Transverse colon (tissue), 4 donors: ENCODE measurements at places on chromosomes 1 and 21. TPM values are rescaled to one million over a fixed set of nuclear protein-coding genes. Genes with fewer than 3 reads are reported as not detected.

- DNase-seq = peak; percentile 46
Observed at GRCh38 chr1:226181996-226182714, 4.4 kb downstream of the ACBD3 start.

DNA sequence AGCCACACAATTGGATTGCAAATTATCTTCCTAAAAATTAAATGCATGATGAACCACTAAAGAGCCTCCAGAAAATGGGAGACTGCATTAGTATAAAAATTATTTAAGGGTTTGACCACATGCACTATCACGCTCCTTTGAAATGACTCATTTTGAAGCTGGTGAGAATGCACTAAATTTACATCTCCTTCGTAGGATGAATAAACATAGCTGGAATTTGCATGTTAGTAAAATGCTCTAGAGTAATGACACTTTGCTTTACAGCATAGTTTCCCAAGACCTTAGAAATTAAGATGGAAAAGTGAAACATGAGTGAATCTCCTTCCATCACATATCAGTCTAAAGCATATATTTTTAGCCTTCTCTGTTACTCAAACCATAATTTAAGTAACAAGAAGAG lies 2.4 kb downstream of the PLPPR4 start:
- DNase-seq = no peak

DNA sequence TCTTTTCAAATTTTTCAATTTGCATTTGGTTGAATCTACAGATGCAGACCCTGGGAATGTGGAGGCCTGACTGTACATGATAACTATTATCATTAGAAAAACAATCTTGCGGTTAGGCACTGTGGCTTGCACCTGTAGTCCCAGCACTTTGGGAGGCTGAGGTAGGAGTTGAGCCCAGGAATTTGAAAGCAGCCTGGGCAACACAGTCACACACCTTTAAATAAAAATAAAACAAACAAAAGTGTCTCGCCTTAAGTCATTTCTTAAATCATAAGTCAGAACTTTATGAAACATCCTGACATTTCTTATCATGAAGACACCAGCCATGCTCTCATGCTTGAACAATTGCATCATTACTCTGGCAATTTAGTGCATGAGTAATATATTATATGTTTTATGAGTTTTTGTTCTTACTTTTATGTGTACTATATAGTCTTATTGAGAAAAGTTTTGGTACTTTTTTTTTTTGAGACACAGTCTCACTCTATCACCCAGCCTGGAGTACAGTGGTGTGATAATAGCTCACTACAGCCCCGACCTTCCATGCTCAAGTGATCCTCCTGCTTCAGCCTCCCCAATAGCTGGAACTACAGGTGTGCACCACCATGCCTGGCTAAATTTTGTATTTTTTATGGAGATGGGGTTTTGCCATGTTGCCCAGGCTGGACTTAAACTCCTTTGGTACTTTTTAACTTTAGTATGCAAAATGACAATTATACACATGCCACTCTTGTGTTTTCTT lies 7.8 kb downstream of the TBX19 start:
- DNase-seq = no peak

DNA sequence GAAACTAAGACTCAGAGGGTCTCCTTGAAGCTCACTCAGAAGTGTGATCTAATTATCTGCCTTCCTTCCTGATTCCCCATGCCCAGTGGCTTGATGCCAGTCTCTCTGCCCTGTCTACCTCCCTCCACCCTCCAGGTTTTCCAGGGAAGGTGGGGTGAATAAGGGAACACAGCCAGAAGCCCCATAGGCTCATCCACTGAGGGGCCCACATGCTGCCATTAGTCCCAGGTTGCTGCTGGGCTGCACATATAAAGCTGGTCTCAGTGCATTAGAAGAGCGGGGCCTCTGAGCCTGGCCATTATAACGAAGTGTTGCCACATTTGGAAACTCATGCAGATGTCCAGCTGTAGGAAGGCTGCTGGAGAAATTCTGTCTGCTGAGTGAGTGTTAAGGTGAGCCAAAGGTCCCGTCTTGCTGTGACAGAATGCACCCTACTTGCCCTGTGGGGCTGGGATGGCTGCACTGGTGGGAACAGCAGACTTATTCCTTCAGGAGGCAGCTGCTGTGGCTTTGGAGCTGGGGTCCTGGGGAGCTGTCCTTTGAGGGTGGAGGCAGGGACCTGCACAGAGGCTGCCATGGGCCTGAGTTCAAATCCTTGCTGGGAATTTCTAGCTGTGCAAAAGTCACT lies 2.9 kb downstream of the ADORA1 start:
- DNase-seq = peak; percentile 6

The TMEM167B gene
- 15.7 TPM for total RNA-seq

GRCh38 chr1:77817368-77818209 lies 38.1 kb downstream of the MIGA1 start:
- no peak for DNase-seq

The MIXL1 gene
- total RNA-seq = not detected

GRCh38 chr1:11470912-11471311 lies 8.0 kb upstream of the DISP3 start:
- no peak for DNase-seq

GRCh38 chr1:156248323-156248683 lies 447 bp upstream of the PAQR6 start:
- DNase-seq = no peak

DNA sequence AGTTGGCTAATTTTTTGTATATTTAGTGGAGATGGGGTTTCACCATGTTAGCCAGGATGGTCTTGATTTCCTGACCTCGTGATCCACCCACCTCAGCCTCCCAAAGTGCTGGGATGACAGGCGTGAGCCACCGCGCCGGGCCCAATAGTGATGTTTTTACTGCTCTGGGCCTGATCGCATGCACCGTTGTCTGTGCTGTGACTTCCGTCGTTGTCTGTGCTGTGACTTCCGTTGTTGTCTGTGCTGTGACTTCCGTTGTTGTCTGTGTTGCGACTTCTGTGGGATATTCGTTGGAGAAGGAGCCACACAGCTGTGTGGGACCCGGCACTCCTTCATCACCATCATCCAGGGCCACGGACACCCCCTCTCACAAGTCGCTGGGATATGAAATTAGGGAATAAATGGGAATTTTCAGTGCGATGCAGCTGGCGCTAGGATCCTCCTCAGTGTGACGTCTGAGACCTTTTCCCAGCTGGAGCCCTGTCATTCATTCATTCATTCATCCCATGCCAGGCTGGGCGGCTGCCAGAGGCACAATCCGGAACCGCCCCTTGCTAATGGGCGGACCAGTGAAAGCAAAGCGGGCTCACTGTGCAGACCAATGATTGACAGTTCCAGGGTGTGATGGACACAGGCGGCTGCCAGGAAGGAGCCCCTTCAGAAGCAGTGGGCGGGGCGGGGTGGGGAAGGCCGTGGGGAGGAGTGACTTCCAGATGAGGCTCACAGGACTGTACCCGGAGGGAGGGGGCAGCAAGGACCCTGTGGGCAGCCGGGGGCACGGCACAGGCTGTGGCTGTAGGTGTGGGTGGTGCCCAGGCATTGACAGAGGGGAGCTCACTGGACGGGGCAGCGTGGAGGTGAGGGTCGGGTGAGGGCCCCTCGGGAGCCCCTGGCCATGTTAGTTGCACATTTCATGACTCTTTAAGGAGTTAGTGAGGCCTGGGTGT lies 48.9 kb downstream of the PRKCZ start:
- no peak for DNase-seq

DNA sequence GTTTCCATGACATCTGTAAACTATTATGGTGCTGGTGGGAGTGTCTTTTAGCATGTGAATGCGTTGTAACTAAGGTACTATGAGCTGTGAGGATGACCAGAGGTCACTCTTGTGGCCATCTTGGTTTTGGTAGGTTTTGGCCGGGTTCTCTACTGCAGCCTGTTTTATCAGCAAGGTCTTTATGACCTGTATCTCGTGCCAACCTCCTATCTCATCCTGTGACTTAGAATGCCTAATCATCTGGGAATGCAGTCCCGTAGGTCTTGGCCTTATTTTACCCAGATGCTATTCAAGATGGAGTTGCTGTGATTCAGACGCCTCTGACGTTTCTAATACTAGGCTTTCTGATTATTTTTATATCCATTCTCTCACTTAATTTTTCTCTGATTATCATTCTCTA lies 9.4 kb downstream of the NCAM2 start:
- no peak for DNase-seq

The DESI2 gene
- total RNA-seq = 41.6 TPM

DNA sequence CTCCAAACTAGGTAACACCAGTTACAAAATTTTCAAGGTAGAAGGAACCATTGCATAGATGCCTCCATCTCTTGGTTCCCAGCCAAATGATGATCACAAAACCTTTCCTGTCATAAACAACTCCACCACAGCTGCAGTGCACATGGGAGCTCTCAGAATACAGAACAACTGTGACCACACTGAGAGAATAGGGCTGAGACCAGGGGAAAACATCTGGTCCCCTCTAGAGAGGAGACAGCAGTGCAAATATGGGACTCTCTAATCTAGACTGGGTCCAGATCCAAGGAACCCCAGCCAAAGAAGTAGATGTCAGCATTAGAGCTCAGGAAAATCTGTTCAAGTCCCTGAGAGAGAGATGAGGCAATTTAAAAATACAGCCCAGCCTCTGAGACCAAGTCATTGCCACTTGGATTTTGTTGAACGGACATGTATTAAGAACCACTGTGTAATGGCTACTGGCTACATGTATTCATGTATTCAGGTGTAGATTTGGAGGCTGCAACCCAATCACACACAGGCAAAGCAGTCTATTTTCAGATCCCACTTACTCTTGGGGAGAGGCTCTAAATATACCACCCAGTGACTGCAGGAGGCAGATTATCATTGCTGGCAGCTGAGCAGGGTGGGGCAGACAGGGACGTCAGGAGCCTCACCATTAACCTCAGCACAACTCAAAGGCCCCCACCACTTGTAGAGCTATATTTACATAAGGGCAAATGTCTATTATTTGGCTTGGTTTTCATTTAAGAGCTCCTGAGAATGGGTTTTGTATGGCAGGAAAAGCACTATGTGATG lies 7.6 kb upstream of the RXRG start:
- DNase-seq = no peak

GRCh38 chr1:106749491-106749890 lies 307.0 kb upstream of the PRMT6 start:
- DNase-seq = no peak

- no peak for DNase-seq
Observed at GRCh38 chr1:216178281-216178680, 245.0 kb downstream of the USH2A start.

GRCh38 chr21:41684381-41685245 lies 82.2 kb downstream of the RIPK4 start:
- peak; percentile 51 for DNase-seq
